ENCODE measurements at places on chromosomes 12 and 14. TPM values are rescaled to one million over a fixed set of nuclear protein-coding genes. Genes with fewer than 3 reads are reported as not detected.

- DNase-seq: no peak
- no peaks in the 10 kb centered on the region for H3K27me3 ChIP-seq
- no peaks in the 10 kb centered on the region for H3K36me3 ChIP-seq
- H3K27ac ChIP-seq: no peak overlapping the region
- no peaks in the 10 kb centered on the region for H3K4me1 ChIP-seq
Measured at GRCh38 chr12:126819554-126819953, 1447.4 kb upstream of the TMEM132C start.

DNA sequence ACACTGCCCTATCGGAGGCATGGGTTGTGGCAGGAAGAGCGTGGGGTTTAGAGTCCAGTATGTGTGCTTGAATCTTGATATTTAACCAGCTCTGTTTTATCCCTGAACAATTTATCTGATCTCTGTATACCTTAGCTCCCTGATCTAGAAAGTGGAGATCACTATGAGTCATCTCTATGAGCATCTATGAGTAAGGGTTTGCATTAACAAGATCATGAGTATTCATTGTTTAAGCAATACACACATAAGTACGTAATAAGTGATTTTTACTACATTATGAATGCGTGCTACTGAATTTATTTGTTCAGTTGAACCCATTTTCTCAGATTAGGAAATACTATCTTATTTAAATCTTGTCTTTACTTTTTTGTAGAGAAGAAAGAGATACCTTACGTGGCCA is 49.4 kb downstream of the GPATCH2L start:
- no peaks in the 10 kb centered on the region for H3K27me3 ChIP-seq
- peaks cover 6% of the 10 kb centered on the region for H3K4me1 ChIP-seq
- no peak for DNase-seq
- H3K36me3 ChIP-seq: peaks cover 46% of the 10 kb centered on the region
- H3K4me3 ChIP-seq: no peak overlapping the region

Gene C1QL4
- 0.16 TPM for total RNA-seq

Gene CPM
- total RNA-seq: 1.0 TPM

Gene SDSL
- total RNA-seq: 6.2 TPM
